ENCODE measurements at places on chromosomes 3 and 15.

DNA sequence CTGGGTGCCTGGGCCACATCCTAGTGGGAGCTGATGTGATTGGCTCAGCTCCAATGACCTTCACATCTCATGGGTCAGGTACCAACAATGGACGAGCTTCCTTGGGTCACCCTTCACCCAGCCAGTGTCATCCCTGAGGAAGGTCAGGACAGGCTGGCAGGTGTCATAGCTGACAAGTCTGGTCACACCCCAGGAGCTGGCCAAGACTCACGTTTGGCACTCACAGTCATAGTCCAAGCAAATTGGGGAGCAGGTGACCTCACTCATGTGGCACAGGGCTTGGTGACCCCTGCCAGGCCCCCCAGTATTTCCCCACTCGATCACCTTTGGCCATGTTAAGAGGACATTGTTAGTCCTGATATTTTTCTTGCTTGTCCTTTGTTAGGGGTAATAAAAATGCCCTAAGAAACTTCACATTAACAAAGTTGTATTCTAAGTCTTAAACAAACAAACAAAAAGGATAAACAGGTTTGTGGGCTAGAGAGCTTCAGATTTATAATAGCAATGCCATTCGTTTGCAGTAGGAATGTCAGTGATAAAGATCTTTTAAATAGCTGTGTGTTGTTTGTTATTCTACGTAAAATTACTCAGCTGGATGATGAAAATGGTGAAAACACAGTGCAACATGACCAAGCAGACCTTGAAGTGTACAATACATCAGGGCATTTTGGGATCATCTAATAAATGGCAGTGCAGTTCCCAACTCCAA lies 79.5 kb upstream of the POMGNT2 start:
- no peak for DNase-seq

DNA sequence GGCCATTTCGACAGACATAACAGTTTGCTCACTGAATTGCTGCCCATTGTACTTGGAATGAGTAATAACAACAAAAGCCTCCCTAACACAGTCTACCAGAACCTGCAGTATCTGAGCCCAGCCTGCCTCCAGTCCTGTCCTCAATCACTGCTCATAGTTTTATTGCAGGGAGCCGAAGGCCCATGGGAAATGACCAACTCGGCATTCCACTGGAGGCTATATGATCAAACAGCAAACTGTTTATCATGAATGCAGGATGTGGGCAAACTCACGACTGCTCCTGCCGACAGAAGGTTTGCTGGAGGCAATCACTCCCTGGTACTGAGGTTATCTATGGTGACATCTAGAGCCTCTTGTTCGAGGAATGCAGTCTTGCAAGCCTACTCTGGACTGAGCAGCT lies 46.3 kb downstream of the LSM3 start:
- peak; percentile 53 for DNase-seq

- peak; percentile 26 for DNase-seq
Observed at GRCh38 chr3:10228248-10228950, 19.9 kb upstream of the TATDN2 start.

DNA sequence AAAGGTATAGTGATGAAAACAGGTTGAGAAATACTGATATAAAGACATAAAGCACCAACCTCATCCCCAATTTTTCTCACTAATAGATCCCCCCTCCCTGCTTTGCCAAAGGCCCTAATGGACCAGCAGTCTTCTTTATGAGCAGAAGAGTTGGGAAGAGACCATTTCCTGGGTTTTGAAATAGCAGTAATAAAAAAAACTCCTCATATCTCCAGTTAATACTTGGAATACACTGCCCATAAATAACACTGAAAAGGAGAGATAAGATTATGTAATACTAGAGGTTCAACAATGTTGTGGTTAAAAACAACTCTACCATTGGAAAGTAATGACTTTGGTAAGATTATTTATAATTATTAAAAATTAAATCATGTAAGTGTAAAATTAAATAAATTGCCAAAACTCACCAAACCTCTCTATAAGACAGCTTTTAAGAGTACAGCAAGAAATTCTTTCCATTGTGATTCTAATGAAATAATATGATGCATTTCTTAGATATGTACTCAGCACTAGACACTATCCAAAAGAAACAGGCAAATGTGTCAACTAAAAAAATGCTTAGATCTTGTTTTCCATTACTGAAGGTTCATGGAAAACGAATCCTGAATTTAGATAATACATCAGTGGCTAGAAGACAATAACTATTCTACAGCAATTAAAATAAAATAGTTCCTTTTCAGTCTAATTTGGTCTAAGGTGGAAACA lies 88.2 kb downstream of the FAIM start:
- DNase-seq: no peak

DNA sequence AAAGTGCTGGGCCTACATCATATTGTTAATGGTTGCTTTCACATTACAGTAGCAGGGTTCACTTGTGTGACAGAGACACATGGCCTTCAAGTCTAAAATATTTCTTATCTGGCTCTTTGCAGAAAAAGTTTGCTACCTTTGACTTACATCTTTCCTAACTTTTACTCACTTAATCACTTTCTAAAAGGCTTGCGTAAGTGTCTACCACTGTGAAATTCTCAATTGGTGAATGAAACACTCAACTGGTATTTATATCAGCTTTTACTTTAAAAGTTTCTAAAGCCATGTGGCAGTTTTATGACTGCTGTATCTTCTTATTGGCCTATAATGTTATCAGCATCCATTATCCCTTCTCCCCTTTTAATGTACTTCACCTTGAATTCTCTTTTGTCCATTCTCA lies 554.5 kb downstream of the ZIC1 start:
- DNase-seq: no peak

DNA sequence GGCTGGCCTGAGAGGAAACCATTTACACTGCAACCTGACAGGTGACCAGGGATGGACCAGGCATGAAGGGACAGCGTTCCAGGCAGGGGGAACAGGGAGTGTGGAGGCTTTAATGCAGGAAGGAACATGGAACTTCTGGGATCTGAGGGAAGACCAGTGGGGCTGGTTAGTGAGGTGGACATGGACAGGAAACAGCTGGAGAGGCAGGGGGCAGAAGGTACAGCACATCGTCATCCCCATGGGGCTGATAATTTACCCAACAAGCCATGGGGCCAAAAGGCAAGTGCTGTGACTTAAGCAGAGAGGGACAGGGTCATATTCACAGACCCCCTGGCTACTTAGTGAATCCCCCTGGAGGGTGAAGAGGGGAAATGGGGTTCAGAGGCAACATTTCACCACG lies 77.0 kb upstream of the LARS2 start:
- no peak for DNase-seq

DNA sequence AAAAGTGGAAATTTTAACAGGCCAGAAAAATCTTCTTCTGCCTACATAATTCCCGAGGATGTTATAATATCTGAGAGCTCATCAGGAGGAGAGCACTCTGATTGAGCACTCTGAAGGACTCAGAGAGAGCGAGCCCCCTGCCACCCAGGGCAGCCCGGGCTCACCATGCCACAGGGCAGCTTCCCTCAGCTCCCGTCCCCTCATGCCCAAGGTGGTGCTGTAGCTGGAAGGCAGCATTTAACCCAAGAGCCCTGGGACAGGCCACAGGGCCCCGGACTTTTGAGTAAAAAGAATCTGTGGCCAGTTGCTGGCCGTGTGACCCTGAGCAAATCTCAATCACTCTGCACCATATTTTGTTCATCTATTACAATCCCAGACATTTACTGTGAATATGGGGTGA lies 23.5 kb upstream of the RAD18 start:
- DNase-seq: no peak

DNA sequence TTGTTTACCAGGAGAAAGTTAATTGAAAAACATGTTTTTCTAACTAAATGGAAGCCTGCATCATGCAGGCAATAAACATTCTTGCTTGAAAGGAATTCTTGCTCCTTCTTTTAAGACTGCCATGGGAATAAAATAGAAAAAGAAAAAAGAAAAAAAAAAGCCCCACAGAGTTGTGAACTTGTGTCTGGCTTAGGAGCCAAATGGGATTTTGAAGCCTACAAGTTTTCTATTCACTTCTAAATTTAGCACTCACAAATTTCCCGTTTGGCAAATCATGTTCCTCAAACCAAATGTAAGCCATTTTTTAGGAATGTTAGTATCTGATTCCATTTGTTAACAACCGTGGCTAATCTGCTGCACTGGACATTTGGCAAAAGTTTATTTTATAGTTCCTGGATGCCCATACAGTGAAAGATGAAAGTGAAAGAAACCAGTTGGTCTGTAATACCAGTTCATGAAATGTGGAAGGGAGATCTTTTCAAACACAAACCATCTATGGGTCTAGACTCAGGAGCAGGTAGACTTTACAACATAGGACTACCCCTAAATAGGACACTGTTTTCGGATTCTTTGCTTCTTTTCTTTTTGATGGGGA lies 133.8 kb upstream of the GMNC start:
- no peak for DNase-seq

DNA sequence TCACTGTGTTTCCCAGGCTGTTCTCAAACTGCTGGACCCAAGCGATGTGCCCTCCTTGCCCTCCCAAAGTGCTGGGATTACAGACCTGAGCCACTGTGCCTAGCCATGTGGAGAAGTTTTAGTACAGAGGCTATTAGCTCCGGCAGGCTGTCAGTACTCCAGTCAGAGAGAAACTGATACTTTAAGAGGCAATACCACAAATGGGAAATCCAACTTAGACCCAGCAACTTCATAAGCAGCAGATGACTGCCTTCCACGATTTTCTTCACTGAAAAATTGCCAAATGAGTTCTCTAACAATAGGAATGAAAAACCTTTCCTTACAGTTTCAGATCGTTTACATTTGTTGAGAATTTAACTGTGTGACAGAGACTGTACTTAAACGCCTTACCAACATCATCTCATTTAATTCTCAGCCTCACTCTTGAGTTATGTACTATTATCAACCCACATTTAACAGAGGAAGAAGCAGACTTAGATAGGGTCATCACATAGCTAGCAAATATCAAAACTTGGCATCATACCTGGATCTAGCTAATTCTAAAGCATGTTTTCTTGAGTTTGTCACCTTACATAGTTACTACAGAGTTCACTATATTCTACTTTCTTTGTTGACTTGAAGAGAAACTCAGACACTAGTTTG lies 127.4 kb downstream of the TCF12 start:
- DNase-seq: no peak

DNA sequence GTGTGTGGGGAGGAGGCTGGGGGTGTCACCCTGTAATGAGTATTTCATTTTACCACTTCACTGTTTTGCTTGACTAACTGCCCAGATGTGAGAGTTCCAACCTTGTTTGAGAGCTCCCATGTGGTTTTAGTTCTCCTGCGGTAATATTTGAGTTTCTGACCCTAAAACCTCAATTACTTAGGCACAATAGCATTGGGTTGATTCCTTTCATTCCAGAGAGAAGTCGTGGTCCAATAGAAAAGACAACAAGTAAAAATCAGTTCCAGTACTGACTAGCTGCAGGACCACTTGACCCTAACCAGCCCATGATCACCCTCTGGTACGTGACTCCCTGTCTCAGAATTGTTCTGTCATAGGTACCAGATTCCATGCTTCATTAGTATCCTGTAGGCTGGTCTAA lies 630.4 kb downstream of the CADM2 start:
- DNase-seq: peak; percentile 92

DNA sequence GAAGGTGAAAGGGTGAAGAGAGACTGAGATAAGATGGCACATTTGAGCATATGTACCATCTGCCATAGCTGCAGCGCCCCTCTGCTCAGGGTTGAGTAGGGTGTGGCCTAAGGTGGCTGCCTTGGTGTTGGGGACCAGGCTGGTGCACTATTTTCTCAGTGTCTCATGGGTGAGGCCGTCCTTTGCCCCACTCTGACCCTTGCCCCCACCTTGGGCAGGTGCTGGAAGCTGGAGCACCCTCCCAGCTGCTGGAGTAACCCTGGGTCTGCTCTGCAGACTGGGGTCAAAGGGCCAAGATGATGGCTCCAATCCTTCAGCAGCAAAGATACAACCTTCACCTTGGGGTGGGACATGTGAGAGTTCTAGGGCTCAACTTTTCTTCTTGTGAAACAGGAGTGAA lies 69.2 kb downstream of the DAPK2 start:
- no peak for DNase-seq

- peak; percentile 40 for DNase-seq
Observed at GRCh38 chr3:59480486-59480995, 430.7 kb upstream of the CFAP20DC start.

DNA sequence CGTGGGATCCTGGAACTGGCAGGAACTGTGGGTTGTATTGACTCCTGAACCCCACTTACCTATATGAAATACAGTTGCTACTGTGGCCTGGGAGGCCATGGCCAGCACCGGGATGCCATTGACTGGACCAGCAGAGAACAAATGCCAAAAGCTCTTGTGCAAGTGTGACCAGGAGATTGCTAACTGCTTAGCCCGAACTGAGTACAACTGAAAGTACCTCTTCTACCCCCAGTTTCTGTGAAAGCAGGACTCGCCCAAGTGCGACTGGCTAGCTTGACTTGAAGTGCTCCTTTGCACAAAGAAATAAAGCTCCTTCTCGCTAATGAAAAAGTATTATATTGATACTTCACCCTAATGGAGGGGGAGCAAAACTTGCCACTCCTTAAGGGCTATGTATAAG lies 101.3 kb upstream of the ATP11B start:
- DNase-seq: no peak

- DNase-seq: peak; percentile 78
Observed at GRCh38 chr3:196202516-196202970, 8.7 kb downstream of the ZDHHC19 start.

- DNase-seq: peak; percentile 93
Observed at GRCh38 chr3:197516517-197516889, 39.3 kb downstream of the BDH1 start.

- no peak for DNase-seq
Observed at GRCh38 chr15:68183616-68184315, 21.4 kb downstream of the CALML4 start.

- DNase-seq: no peak
Observed at GRCh38 chr15:24919446-24919845, 35.3 kb upstream of the SNRPN start.

GRCh38 chr15:101198800-101199199 lies 53.0 kb downstream of the CHSY1 start:
- DNase-seq: no peak

DNA sequence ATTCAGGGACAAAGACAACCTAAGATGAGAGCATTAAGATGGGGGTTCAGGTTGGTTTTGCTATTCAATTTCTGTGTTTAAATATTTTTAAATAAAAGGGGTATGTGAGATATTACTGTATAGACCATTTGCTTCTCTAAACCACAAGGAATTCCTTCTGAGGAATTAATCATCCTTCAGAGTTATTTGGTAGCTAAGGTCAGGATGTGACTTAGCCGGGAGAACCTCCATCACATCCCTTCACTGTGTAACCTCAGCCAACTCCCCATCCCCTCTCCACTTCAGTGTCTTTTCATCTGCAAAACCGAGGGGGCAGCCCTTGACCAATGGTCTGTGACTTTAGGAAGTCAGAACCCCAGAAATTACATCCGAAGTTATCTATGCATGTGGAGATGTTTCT lies 48.7 kb upstream of the SKOR1 start:
- DNase-seq: peak; percentile 4

- no peak for DNase-seq
Observed at GRCh38 chr3:157237886-157238285, 77.9 kb upstream of the CCNL1 start.

Measured in brain microvascular endothelial cell (primary cell).